ENCODE measurements at places on chromosomes 2 and 18.

DNA sequence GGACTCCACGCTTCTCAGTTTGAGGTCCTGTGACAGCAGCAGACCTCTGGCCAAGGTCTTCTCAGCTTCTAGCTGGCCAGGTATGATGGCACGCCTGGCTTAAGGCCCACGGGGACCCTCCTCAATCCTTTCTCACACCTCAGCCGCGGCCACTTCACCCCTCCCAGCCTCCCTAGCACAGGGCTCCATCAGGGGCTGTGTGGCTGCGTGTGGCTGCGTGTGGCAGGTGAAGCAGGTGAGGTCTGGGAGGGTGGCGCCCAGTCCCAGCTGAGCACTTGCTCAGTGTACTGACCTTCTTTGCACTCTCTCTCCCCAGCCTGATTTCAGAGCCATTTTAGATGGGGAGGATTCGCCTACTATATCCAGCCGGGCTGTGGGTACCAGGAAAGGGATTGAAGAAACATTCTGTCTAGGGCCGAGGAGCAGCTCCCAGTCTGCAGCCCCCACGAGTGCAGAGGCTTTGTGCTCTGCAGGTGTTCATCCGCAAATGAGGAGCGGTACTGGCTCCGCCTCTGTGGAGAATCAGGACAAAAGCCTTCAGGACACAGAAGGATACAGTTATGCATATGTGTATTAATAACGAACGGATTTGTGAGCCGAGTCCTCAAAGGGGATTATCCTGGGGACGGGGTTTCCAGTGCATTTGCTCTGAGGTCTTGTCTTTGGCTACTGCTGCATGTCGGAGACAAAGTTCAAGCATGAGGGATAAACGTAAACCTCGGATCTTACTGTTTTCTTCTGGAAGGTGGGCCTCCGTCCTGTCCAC is 236.9 kb upstream of the RAB6C start:
- DNase-seq: no peak

DNA sequence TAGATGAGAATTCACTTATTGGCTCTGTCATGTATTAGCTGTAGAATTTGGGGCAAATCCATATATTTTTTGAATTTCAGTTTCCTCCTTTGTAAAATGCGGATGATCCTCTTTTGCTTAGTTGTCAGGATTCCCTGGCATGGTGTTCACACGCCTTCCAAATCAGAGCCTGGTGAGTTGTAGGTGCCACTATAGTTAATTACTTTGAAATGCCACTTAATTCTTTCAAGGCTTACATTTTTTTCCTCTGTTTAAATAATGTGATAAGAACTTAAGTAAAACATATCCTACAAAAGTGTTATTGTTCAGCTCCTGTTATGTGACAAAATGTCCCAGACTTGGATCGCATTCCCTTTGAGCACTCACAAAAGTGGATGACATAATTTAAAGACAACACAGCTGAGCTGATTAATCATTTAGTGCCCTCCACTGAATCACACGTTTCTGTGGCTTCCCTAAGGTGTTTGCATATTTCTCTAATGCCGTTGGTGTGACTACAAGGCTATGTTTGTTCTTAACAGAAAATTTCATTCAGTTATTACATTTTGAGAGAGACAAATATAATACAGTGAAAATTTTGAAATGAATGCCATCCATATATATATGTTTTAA is 471.2 kb upstream of the CHST9 start:
- DNase-seq: peak; percentile 15

DNA sequence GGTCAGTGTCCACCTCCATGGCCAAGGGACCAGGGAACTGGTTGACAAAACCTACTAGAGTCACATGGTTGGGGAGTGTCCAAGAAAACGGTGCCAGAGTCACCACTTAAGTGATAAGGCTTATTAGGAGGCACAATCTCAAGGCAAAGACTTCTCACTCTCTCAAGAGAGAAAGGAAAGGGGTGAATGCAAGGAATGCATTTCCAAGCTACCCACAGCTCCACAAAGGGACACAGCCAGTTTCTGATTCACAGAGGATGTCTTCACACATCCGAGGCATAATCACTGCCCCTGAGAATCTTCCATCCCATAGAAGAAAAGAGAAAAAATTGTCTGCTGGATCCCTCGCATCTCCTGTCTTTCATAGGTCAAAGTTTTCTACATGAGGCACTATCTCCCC is 269.3 kb downstream of the TNS1 start:
- no peak for DNase-seq

DNA sequence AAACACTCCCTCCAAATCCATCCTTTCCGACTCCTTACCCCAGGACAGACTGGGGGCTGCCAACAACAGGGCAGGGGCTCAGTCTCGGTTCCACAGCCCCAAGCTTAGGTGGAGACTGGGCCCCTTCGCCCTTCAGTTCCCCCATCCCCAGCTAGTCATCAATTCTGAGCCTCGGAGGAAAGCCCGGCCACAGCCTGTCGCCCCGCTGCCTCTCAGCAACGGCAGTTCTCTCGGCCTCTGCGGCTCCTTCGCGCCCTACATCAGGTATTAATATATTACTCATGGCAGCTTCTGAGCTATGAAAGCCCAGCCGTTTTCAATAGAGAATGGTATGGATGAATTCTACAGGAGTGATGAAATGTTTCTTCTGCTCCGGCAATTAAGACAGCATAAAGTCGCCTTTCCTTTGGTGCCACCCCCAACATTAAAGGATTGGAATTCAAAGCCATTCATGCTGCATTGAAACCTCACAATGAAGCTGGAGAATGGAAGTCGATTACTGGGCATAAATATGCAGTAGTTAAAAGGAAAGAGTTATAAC is 2.8 kb downstream of the HDAC4 start:
- DNase-seq: no peak

GRCh38 chr18:63477200-63477599 is 442 bp downstream of the SERPINB5 start:
- DNase-seq: no peak

- DNase-seq: no peak
These were observed 1.6 kb downstream of the PPM1B start for GRCh38 chr2:44170311-44170717.

DNA sequence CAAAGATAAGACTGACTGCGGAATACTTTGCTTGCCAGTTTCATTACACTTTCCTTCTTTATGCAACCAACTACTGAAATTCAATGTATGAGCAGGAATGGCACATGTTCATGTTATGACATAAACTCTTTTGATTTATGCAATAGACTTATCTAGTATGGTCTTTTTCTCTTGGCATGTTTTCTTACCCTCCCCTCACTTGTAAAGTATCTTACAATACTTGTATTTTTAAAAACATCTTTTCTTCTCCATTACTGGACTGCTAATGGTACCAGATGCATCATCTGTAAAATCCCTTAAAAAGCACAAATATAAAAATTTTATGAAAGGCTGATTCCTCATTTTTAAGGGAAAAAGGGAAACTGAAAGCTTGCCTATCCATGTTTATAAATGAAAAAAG is 373.8 kb downstream of the ZEB2 start:
- DNase-seq: no peak

GRCh38 chr2:64402876-64403275 is 51.1 kb upstream of the LGALSL start:
- no peak for DNase-seq

DNA sequence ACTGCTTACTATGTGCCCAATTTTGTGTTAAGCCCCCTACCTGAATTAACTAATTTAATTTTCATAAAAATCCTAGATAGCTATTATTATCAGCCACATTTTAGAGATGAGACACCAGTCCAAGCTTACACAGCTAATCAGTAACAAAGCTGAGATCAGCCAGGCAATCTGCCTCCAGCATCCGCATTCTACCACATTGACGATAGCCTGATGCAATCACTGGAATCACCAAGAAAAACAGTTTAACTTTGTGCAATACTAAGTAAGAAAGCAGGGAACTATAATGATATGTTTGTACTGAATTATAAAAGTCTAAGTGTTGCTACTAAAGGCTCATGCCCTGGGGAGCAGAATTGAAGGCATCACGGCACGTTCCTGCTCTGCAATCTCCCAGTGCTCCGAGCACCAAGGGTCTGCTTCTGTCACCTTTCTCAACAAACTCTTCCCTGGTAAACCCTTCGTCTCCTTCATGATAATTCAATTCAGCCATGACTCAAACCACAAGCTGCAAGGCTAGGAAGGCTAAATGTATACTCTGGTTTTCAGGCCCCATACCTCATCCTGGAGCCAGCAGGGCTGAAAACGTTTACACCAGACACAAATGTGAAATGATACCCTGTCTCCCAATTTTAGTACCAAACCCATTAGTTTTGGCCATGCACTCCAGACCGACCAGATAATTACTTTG is 19.4 kb downstream of the KANSL3 start:
- DNase-seq: no peak

GRCh38 chr2:8860239-8860638 is 22.8 kb upstream of the KIDINS220 start:
- DNase-seq: no peak

DNA sequence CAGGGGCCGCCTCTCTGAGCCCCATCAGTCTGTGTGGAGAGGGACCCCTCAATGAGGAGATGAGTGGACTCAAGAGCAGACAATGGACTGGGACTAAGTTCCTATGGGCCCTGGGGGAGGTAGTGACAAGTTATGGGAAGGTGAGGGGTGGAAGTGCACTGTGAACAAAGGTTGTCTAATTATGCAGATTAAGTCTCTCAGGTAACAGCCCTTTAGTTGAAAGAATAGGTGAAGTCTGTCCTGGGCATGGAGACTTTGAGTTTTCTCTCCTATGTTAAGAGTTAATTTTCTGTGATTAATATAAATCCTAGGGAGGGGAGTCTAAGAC is 243.8 kb downstream of the FAM210A start:
- no peak for DNase-seq

- DNase-seq: no peak
These were observed 74.5 kb downstream of the SPRED2 start for GRCh38 chr2:65357959-65358294.

DNA sequence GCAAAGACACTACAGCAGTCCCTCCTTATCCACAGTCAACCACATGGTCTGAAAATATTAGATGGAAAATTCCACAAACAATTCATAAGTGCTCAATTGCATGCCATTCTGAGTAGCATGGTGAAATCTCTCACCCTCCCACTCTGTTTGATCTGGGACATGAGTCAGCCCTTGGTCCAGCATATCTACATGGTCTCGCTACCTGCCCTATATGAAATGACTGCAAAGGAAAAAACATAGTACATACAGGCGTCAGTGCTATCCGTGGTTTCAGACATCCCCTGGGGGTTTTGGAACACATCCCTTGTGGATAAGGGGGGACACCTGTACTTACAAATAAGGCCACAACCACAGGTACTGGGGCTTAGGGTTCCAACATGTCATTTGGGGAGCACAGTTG is 73.7 kb downstream of the CABLES1 start:
- peak; percentile 59 for DNase-seq

DNA sequence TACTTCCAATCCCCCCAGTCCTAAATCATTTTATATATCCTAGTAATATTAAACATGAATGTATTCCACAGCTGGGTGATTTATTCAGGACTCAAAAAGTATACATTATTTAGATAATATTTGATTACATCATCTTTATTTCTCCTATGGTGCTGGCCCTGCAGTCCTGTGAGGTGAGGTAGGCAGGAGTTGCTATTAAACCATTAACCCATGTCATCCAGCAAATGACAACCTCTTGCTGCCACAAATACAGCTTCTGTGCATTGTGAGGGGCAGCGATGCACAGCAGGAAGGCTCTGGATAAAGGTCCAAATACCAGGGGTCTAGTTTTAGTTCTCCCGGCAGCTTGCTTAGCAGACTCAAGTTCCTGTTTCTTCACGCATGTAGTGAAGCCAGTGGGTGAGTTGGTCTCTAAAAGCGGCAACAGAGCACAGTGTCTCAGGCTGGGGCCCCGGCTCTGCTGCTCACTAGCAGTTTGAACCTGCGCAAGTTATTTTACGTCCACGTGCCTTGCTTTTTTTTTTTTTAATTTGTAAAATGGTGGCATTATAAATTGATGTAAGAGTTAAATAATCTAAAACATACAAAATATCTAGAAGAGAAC is 36.1 kb downstream of the INSIG2 start:
- peak; percentile 14 for DNase-seq

GRCh38 chr2:127590386-127591190 is 55.1 kb downstream of the MYO7B start:
- DNase-seq: peak; percentile 2

DNA sequence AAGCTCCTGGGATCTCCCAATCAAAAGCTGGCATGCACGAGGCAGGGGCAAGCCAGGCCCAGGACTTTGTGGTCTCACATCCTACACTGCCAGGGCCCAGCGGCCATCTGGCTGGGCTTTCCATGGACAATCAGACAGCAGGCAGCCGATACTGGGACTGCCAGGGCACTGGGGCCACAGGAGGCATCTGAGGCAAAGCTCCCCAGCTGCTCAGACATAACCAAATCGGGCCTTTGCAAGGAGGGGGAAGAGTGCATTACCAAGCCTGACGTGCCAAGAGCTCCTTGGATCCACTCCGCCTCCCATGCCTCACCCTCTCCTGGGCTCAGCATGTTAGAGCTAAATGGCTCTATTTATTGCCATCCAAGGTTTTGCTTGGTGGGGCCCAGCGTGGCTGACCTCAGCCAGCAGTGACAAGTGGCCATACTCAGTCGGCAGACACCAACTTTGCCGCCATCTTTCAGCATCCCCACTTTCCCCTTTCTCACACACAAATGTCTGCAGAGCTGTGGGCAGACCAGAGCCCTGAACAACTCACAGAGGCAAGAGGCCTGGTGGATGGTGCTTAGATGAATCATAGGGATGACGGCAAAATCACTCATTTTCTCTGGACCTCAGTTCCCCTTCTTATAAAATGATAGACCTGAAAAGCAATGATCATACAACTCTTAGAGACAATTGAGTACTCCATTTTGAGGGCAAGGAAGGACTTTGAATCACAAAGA is 200.8 kb downstream of the TTC32 start:
- DNase-seq: no peak

DNA sequence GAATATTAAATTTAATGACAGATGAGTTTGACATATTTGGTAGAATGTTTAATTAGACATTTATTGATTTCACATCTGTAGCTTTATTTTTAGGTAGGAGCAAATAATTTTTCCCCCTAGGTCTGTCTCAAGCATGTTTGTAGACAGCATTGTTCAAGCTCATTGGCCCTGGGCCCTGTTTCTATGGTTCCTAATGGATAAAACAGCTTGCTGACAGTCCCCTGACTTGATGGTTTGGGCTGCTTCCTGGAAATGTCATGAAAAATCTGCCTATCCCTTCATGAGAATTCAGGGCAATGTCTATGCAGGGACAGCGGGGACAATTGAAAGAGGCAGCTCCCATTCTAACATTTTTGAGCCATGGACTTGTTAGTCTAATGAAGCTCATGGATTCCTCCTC is 14.6 kb upstream of the MEP1B start:
- no peak for DNase-seq

GRCh38 chr18:22539051-22539765 is 121.5 kb upstream of the CTAGE1 start:
- no peak for DNase-seq

DNA sequence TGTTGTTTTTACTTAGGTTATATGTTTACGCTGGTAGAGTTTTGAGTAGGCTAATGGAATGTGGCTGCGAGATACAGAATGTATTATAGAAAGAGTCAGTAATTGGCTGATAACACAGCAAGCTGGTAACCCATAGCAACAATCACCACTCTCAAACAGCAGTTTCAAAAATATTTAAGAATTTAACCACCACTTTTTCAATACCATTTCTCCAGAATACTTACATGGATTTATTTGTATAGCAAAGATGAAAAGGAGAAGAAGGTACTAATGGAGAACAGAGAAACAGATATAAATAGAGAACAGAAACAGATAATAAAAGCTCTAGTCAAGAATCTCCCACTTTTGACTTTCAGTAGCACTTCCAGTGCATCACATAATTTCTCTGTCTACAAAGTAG is 188.3 kb upstream of the SLC39A10 start:
- DNase-seq: no peak

- no peak for DNase-seq
These were observed 195.6 kb upstream of the MC4R start for GRCh38 chr18:60568220-60568619.

GRCh38 chr2:132438691-132439090 is 22.1 kb downstream of the GPR39 start:
- no peak for DNase-seq
